ENCODE measurements at places on chromosomes 4 and X. TPM values are rescaled to one million over a fixed set of nuclear protein-coding genes. Genes with fewer than 3 reads are reported as not detected.
A peak's percentile ranks its signal among the peaks of the same experiment; 100 is the strongest.

DNA sequence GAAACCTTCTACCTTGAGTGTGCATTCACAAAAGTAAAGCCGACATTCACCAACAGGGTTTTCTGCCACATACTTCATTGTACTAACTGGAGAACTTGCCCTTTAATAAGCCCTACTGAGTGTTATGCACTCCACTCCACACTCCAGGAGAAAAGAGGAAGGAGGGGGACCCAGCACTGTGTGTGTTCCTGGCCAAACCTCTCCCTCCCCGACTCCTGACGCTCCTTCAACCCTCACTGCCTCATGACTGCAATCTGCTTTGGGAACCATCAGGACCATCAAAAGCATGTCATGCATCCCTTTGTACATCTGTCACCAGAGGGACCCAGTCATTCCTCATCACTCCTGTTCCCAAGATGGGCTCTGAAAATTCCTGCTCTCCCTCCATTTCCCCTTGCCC, 143.7 kb downstream of the RASL11B start:
- H3K27ac ChIP-seq = no peak overlapping the region
- peaks cover 15% of the 10 kb centered on the region for H3K4me1 ChIP-seq
- H3K27me3 ChIP-seq = no peaks in the 10 kb centered on the region
- H3K4me3 ChIP-seq = no peak overlapping the region
- no peak for DNase-seq

DNA sequence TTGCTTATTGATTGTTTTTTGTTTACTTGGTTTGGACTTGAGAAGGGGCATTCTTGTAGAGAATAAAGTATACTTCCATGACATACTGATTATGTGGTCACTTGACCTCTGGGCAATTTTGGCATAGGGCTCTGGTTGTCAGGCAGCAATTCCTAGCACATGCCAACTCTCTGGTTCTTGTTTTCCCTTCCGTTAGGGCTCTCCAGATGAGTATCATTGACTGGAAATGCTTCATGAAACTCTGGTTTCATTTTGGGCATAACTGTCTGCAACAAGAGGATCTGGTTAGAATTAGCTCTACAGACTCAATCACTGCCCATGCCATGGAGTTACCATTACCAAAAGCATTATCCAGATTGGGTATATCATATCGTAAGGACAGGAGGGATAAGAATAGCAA, 1057.9 kb downstream of the FAT4 start:
- no peak overlapping the region for H3K27ac ChIP-seq
- no peaks in the 10 kb centered on the region for H3K27me3 ChIP-seq
- H3K4me1 ChIP-seq = no peaks in the 10 kb centered on the region
- H3K36me3 ChIP-seq = no peaks in the 10 kb centered on the region
- H3K4me3 ChIP-seq = no peak overlapping the region

DNA sequence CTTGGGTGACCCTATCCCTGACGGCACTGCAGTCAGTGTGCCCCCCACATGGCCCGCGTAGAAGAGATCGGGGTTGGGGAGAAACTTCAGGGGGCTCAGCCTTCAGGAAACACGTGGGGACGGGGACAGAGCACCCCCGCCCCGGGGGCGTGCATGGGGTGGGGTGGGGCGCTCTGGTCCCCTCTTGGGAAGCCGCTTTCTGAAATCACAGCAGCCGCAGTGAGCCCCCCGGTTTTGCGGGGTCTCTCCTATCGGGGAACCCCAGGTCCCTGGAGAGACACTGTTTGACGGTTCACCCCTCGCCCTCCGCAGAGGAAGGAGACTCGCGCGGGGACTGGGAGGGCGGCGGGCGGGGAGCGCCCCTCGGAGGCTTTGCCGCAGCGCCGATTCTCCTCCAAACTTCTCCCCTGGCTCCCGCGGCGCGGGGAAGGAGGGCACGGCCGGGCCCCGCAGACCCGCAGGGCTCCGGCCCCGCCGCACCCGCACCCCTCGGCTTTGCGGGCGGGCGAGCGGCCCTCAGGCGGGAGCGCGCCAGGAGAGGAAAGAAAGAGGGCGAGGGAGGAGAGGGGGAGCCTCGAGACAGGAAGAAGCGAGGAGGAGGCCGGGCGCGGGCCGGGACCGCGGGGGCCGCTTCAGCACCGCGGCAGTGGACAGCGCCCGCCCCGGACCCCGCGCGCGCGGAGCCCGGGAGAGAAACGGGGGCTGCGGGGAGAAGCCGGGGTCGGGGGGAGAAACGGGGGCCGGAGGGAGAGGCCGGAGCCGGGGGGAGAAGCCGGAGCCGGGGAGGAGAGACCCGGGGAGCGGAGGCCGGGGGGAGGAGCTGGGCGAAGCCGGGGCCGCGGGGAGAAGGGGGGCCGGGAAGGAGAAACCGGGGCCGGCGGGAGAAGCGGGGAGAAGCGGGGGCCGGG, 612 bp downstream of the CPLX1 start:
- no peak overlapping the region for H3K4me3 ChIP-seq
- peak; percentile 54 for DNase-seq
- H3K4me1 ChIP-seq = peaks cover 6% of the 10 kb centered on the region
- peaks cover 7% of the 10 kb centered on the region for H3K36me3 ChIP-seq
- peaks cover 21% of the 10 kb centered on the region for H3K27me3 ChIP-seq
- H3K27ac ChIP-seq = no peak overlapping the region

DNA sequence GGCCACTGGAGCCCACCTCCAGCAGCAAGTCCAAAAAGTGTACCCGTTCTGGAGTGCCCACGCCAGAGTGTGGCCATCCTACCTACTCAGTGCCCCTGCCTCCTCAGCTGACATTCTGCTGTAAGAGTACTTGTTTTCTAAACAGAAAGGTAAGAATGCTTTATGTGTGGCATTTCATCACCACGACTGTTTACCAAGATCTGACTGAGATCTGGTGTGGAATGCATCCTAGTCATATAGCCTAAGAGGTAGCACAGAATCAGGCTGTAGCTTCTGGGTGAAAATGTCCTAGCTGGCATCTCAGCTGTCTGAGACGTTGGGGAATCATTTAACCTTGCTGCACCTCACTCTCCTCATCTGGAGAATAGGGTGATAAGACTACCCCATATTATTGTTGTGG, 638.7 kb upstream of the TENM3 start:
- no peak overlapping the region for H3K27ac ChIP-seq
- DNase-seq = no peak
- H3K4me1 ChIP-seq = no peaks in the 10 kb centered on the region
- no peak overlapping the region for H3K4me3 ChIP-seq
- no peaks in the 10 kb centered on the region for H3K27me3 ChIP-seq

GRCh38 chrX:9403374-9403773, 61.5 kb upstream of the TBL1X start:
- DNase-seq = no peak
- no peaks in the 10 kb centered on the region for H3K36me3 ChIP-seq
- H3K4me1 ChIP-seq = peaks cover 4% of the 10 kb centered on the region
- H3K27me3 ChIP-seq = no peaks in the 10 kb centered on the region

DNA sequence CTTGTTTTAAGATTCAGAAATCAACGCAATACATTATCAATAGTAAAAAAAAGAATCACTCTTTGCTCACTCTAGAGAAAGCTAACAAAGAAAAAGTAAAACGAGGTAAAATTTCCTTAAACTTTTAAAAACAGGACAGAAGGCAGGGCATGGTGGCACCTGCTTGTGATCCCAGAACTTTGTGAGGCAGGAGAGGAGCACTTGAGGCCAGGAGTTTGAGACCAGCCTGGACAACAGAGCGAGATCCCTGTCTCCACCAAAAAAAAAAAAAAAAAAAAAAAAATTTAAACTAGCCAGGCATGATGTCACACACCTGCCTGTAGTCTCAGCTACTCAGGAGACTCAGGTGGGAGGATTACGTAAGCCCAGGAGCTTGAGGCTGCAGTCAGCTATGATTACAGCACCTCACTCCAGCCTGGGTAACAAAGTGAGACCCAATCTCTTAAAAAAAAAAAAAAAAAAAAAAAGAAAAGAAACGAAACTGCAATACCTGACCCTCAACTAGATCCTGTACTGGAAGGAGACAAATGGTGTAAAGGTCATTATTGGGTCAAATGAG, 3.5 kb downstream of the CCNI start:
- H3K36me3 ChIP-seq = no peaks in the 10 kb centered on the region
- no peak overlapping the region for H3K27ac ChIP-seq
- no peak overlapping the region for H3K4me3 ChIP-seq
- peaks cover 48% of the 10 kb centered on the region for H3K4me1 ChIP-seq
- no peak for DNase-seq
- no peaks in the 10 kb centered on the region for H3K27me3 ChIP-seq

DNA sequence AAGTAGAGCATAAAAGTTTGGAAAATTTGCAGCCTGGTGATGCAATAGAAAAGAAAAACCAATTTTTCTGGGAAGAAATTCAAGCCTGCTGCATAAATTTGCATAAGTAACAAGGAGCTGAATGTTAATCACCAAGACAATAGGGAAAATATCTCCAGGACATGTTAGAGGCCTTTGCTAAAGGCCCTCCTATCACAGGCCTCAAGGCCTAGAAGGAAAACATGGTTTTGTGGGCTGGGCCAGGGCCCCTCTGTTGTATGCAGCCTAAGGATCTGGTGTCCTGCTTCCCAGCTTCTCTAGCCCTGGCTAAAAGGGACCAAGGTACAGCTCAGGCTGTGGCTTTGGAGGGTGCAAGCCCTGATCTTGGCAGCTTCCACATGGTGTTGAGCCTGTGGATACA, 6.2 kb upstream of the RTL3 start:
- DNase-seq = no peak
- no peaks in the 10 kb centered on the region for H3K36me3 ChIP-seq
- H3K4me3 ChIP-seq = no peak overlapping the region
- H3K27me3 ChIP-seq = peaks cover 24% of the 10 kb centered on the region

DNA sequence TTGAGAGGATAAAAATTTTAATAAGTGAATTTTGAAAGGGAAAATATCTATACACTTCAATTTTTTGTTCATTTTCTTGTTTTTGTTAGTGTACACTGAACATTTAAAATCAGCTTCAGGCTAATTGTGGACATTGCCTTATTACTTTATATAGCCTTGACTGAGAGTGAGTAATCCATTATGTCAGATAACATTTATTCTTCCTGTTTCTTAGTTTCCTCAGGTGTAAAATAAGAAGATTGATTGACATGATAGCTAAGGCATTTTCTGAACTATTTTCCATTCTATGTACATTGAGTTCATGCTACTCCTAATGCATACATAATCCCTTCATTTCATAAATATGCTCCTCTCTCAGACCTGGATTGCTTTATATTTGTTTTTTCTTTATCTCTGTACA, 607.3 kb upstream of the AADAT start:
- DNase-seq = no peak
- H3K4me1 ChIP-seq = no peaks in the 10 kb centered on the region
- H3K27me3 ChIP-seq = no peaks in the 10 kb centered on the region

Gene PDE6B
- 14.1 TPM for total RNA-seq

Measured in natural killer cell treated with Interleukin-12 subunit alpha and Interleukin-12 subunit beta and Interleukin-15 and Interleukin-18, amount 100 ng/mL, for 72 hours (primary cell).